ENCODE measurements at places on chromosomes 1 and 21.

DNA sequence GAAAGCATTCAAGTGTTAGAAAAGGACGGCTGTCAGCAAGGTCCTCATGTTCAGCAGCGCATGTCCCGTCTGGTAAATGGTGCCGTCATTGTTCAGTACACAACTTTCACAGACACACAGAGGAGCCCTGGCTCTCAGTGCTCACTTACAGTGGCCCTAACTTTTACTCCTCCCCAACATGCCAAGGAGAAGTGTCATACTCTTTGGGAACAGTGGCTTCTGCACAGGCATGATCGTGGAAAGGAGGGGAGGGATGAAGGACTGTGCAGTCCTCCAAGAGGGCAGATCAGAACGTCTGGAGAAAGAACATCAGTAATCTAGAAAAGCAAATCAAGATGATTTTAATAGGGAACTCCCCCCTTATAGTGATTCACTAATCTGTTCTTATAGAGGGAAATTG is 3.8 kb upstream of the GRHL3 start:
- no peak for DNase-seq

DNA sequence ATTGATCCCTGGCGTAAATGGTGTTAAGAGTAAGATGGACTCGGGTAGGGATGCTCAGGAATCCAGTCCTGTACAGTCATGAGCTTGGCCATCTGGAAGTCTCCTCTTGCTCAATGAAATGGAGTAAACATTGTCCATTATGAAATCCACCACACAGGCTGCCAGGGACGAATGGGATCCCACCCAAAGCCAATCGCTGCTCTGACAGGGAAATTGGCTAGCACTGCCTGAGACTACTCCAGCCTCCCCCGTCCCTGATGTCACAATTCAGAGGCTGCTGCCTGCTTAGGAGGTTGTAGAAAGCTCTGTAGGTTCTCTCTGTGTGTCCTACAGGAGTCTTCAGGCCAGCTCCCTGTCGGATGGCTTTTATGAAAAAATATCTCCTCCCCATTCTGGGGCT is at the start of gene HSD11B1:
Gene HSD11B1, plus strand, starts transcription at position 263 of the 400 bp plus-strand sequence. Its CDS starts 97 bp downstream, at position 360.
- no peak for DNase-seq

GRCh38 chr1:221884821-221885220 is 142.9 kb upstream of the DUSP10 start:
- DNase-seq: no peak

DNA sequence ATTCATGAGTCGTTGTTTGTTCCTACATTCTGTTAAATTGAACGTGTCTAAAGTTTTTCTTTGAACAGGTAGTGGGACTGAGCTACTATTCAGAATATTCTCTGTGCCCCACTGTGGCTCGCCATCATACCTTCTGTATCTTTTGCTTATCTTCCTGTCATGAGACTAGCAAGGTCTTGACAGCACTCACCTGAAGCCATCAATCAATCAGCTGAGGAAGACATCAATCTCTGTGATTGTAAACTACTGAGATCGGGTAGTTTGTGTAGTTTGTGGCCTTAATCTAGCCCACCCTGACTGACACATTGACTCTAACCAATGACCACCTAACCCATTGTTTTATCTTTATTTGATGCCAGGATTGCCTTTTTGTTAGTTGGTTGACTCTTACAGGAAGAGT is 17.7 kb upstream of the RUNX1 start:
- no peak for DNase-seq

DNA sequence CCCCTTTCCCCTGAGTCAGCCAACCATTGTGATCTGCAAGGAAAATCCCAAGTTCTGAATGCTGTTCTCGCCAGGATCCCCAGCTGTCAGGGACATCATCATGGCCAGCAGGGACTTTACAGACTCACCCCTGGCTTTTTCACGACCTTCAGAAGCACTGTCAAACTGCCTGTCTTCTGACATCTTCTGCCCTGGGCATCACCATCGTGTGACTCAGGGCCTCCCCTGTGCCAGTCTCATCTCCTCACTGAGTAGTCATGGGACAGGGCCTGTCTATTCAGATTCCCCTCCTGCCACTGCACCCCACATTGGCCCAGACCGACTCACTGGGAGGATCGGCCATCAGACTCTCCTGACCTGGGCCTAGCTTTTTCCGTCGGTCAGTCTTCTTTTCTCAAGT is 72.5 kb upstream of the VAMP3 start:
- no peak for DNase-seq

GRCh38 chr1:167453123-167453522 is 65.2 kb downstream of the CD247 start:
- DNase-seq: no peak

DNA sequence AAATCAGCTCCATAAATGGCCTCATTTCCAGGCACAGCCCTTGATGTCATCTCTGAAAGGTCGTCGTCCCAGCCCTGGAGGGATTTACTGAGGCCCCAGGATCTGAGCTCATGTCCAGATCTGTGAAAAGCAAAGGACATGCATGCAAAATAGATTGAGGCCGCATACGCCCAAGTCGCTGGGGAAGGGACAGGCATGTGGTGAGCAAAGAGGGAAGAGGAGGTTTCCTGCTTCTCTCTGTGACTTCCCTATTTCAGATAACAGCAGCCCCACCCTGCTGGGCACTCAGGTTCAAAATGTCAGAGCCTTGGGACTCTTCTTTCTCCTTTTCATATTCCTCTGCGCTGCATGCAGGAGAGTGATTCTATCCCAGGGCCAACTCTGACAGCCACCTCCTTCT is 197.2 kb downstream of the ADSS2 start:
- DNase-seq: no peak

DNA sequence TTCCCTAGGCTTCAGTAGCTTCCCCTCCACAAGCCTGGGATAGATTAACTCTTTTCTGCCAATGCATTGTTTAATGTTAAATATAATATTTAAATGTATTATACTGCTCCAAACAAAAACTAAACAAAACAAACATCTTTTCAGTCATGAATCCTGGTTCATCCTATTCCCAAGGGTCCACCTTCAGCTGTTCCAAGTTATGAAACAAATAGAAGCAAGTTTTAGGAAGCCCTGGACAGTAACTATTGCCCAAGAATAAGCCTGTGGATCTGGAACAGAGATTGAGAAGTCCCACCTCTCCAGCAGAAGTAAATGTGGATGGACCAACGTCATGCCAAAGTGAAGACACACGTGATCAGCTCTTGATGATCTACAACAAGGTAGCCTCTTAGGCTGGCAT is 408.1 kb downstream of the SETD4 start:
- no peak for DNase-seq

DNA sequence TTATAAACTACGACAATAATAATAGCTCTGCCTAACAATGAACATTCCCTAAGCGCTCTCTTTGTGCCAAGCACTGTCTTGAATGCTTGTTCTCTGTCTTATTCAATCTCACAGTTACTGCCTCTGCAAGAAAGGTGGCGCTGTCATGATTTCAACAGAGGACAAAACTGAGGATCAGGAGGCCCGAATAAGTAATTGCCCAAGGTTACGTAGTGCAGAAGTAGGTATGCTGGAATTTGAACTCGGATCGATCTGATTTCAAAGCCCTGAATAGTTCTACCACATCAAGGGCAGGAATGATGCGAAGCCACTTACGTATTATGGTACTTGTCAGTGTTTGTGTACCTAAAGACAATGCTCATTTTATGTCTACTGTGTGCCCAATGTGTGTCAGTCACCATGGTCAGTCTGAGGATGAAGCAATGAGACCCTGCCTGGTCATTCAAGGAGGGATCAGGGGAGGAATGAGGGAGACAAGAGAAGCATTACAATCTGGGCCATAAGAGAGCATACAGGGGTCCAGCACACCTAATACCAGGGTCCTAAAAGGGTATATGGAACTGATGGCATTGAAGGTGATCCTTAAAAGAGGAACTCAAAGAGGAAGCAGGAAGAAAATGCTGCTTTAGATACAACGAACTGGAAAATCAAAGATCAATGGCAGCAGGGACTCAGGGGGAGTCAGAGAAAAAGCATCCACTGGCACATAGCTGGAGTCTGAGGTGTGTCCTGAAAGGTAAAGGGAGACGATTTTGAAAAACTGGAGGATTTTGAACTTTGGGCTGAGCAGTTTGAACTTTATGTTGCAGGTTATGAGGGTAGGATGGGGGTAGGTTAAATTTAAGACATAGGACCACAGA is 389.2 kb downstream of the PLPP3 start:
- DNase-seq: no peak

GRCh38 chr1:65429806-65430205 is 9.3 kb downstream of the LEPR start:
- DNase-seq: no peak

DNA sequence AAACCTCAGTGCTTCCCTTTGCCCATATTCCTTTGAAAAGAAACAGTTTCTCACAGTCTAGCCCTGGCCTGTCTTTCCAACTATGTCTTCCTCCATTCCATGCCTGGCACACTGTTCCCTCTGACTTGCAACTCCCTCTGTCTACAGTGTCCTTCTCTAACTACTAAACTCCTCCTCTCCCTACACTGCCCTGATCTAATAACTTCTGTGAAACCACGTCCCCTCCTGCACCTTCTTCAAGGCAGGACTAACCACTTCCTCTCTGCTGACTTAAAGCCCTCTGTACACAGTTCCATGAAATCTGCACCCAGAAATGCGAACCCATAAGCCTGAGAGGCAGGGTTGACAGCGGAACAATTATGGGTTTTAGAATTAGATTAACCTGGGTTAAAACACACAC is 62.2 kb upstream of the ATP1B1 start:
- DNase-seq: no peak

GRCh38 chr1:230423261-230423660 is 2.9 kb downstream of the PGBD5 start:
- DNase-seq: no peak

DNA sequence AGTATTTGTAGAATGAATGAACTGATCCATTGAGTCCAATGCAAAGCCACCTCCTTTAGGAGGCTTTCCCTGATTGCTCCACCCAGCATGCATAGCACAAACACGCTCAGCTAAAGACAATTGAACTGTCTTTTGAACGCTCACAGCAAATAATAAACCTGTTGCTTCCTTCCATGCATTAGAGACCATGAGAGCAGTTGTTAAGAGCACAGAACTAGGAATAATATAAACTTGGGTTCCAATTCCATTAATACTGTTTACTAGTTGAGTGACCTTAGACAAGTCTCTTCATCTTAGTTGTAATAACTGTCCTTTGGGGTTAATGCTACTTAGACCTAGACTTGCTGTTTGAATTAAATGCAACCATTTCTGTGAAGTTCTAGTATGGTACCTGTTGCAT is 5.9 kb upstream of the MEF2D start:
- DNase-seq: no peak

DNA sequence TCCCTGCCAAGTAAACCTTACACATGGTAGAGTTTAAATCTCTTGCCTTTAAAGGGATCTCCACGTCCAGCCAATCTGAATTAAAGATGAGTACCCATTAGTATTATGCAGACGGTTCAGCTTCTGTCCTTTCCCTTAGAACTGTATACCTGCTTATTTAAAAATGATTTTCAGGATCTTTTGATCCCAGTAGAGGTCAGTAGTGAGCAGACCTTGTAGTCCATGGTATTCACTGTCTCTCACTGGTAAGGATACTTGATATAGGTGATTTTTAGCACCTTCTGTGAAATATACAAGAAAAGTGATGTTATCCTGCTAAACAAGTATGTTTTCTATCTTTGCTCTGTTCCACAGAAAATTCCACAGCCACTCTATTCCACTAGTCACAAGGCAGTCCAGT is 1211.6 kb upstream of the ADGRL4 start:
- no peak for DNase-seq

GRCh38 chr1:227299688-227300087 is 18.6 kb downstream of the CDC42BPA start:
- no peak for DNase-seq

GRCh38 chr1:18060366-18060765 is 47.2 kb upstream of the IGSF21 start:
- DNase-seq: no peak

- no peak for DNase-seq
Observed at GRCh38 chr21:29499734-29500343, 201.1 kb downstream of the BACH1 start.

DNA sequence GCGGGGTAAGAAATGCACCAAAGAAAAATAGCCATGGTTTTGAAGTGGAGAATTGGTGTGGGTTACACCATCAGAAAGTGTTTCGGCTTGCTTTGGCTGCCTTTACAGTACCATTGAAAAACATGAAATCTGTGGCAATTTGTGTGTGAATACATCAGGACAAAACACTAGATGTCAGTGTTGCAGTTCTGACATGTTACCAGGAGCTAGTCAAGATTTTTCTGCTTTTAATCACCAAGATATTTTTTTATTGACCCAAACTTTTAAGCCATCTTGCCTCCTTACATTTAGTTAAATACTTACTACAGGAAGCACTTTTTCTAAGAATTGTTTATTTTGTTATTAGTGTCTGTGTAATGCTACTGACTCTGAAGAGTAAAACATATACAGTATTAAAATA is 14.3 kb downstream of the RRP15 start:
- no peak for DNase-seq

DNA sequence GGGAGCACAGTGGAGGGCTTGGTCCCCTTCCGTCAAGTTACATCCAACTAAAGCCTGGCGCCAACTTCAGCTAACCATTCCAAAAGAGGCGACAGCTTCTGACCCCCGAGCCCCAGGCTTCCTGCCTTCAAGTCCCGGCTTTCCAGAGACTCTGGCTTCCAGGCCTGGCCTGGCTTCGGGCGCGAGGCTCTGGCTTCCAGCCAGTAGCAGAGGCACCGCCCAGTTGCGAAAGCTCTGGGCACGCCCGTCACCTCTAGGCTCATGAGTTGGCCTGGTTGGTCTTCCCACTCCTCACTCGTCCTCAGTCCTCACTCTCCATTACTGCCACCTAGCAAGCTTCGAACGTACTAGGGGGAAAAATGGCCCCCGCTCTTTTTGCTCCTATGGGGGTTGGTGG is 30.0 kb upstream of the C1orf185 start:
- no peak for DNase-seq

DNA sequence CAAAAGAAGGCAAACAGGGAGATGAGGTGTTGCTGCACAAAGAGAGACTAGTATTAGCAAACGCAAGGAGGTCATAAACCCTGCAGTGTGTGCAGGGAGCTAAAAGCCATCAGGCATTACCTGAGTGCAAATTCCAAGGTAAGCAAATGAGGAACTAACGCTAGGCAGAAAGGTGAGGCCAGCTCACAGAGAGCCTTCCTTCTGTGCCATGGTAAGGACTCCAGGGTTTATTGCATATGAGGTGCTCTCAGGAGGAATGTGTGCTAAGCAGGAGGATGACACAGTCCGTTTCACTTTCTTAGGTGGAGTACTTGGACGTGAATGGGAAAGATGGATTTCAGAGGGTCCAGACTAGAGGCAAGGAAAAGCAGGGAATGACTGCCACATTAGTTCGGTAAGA is 44.6 kb upstream of the MYBPHL start:
- no peak for DNase-seq

- no peak for DNase-seq
Observed at GRCh38 chr1:245483247-245483646, 328.5 kb downstream of the KIF26B start.

DNA sequence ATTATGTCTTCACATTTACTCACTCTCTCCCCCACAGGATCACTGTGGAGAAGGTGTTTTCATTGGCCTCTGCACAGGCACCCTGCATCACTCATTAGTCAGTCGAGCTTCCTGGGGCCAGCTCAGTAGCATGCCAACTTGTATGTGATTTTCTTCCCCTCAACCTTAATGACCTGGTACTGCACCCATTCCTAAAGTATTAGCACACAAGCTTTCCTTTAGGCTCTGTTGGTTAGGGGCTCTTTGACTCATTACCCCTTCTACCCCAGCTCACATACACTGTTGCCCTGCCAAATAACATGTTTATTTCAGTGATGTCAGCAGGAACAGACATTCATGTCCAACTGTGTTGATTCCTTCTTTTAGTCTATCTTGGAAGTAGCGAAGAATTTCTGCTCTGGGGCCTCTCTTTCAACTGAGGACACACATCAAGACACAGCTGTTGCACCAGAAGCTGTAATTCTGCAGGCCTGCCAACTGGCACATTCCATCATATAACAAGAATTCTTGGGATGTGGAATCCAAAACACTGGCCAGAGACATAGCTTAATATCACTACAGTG is 603.5 kb upstream of the ADAMTS5 start:
- no peak for DNase-seq
